ENCODE measurements at places on chromosomes 1 and 21.
A peak's percentile ranks its signal among the peaks of the same experiment; 100 is the strongest.

DNA sequence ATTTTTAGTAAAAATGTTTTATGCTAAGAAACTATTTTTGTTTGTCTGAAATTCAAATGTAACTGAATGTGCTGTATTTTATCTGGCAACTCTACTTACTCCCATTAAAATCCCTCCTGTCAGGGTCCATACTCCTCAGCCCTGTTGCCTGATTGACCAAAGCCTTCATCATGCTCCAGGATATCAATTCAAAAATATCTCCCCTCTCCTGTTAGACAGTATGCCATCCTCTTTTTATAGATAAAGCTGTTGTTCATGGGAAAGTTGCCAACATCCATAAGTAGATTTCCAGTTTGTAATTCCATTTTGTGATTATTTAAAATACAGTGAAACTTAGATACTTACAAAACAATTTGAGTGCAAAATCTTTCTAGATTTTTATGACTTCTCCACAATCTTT, 65.7 kb downstream of the DTL start:
- DNase-seq, result no peak

GRCh38 chr1:229112832-229113548, 157.9 kb upstream of the RAB4A start:
- no peak for DNase-seq

DNA sequence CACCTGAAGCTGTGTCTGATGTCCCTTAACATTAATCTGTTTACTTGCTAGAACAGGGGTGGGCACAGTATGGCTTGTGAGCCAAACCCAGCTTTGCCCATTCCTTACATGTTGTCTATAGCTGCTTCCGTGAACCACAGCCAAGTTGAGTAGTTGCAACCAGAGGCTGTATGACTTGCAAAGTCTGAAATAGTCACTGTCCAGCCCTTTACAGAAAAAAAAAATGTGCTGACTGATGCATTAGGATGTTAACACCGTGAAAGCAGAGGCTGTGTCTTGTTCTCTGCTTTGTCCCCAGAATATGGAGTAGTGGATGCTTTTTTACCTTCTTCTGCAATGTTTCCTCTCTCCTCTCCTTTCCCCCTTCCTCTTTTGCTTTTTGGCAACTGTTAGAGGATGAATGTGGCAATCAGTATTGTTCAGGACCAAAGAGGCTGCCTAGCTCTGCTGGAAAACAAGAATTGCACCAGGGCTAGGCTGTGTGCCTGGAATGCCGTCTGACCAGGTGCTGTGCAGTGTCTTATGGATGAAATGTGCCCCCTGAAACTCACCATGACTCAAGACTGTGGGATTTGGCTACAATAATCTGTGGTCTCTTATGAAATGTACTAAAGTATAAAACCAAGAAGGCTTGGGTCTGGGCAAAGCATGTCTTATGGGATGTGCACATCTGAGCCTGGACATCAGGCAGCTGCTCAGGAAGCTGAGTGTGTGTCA, 79.6 kb upstream of the GCLM start:
- no peak for DNase-seq

DNA sequence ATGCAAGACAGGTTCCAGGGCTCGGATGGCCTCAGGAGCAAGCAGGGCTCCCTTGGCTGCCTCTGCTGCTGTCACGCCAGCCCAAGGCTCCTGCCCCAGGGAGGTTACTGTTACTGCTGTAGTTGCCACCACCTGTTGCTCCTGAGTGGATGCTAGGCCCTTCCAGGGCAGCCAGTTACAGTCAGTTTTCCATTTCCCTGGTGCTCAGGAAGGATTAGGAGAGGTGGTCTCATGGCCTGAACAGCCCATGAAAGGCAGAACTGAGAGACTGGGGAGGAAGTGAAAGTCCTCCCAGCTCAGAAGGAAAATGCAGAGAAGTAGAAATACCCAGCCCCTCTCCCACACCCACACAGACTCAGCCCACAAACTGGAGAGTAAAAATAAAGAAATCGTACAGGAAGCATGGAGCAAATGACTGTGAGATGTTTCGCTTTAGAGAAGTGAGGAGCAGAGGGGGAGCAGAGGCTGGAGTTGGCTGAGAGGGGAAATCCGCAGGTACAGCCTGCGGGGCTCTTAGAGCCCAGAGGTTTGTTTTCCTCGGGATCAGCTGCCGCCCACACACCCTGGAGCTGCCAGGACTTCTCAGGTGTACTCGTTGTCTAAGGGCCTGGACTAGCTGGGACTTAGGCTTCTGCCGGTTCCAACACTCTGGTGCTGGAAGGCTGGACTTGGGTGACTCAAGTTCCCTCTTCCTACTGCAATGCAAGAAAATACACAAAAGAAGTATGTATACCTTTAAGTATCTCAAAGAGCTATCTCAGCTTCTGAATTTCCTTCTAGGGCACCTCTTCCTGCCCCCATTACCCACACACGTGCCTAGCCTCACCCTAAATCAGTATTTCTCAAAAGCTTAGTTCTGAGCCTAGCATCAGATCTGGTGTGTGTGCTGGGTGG, 2.3 kb downstream of the IL6R start:
- no peak for DNase-seq

- DNase-seq, result no peak
Measured at GRCh38 chr21:38504066-38504465, 5.8 kb upstream of the ERG start.

- DNase-seq, result no peak
Measured at GRCh38 chr1:8421721-8422120, 103.8 kb downstream of the SLC45A1 start.

GRCh38 chr1:228783418-228784040, 48.2 kb downstream of the RHOU start:
- no peak for DNase-seq

- DNase-seq, result peak; percentile 29
Measured at GRCh38 chr1:56967900-56968832, 2.4 kb upstream of the C8B start.

- DNase-seq, result no peak
Measured at GRCh38 chr1:113859478-113860175, 11.9 kb downstream of the PTPN22 start.

DNA sequence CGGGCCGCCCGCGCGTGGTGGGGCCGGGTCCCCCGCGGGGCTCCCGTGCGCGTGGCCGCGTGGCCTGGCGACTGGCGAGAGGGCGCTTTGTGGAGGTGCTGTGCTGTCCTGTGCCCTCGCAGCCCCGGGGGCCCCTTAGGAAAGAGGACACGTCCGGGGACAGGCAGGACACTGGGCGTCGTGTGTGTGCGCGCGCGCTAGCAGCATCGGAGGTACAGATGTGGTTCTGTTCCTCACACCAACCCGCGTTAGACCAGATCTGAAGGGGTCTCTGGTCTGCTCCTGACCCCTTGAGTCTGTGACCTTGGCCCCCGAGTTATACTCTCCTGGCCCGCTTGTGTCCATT, 489 bp downstream of the ACTN2 start:
- DNase-seq, result no peak

DNA sequence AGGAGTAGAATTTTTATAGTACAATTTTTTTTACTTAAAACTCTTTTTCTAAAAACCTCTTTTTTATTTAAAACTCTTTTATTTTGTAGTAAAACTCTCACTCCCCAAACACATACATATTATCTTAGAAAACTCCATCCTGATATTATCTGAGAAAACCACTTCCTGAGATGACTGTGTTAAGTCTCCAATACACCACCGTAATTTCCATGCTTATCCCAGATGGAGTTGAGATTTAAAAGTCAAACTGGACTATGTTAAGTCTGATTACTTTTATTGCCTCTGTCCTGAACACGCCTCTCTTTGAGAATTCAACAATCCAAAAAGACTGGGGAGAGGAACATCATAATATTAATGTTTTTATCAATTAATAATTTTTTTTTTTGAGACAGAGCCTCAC, 3.7 kb downstream of the SEC16B start:
- no peak for DNase-seq

GRCh38 chr21:37073417-37074196, 553 bp downstream of the TTC3 start:
- DNase-seq, result peak; percentile 34

- no peak for DNase-seq
Measured at GRCh38 chr1:11989669-11990068, 9.4 kb downstream of the MFN2 start.

GRCh38 chr1:167276969-167277368, 56.3 kb downstream of the POU2F1 start:
- no peak for DNase-seq

- no peak for DNase-seq
Measured at GRCh38 chr21:31476263-31477022, 132.4 kb upstream of the TIAM1 start.

- DNase-seq, result no peak
Measured at GRCh38 chr1:101237229-101237837, 514 bp downstream of the S1PR1 start.

- DNase-seq, result no peak
Measured at GRCh38 chr1:196425513-196425912, 182.7 kb downstream of the KCNT2 start.

DNA sequence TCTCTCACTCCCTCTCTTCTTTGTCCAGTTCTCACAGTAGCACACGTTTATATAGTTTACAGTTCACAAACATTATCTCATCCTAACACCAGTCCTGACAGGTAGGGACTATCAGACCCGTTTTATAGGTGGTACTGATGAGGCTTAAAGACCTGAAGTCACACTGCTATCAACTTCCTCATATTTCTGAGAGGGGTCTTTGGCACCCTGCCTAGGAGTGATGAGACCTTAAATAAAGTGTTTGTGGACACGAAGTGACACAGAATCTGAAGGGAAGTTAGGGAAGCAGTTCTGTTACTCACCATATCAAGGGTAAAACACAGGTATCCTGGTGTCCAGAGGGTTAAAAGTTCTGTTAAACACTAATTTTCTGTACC, 590 bp upstream of the TACSTD2 start:
- no peak for DNase-seq

- no peak for DNase-seq
Measured at GRCh38 chr1:22817462-22817861, 106.8 kb downstream of the EPHB2 start.

DNA sequence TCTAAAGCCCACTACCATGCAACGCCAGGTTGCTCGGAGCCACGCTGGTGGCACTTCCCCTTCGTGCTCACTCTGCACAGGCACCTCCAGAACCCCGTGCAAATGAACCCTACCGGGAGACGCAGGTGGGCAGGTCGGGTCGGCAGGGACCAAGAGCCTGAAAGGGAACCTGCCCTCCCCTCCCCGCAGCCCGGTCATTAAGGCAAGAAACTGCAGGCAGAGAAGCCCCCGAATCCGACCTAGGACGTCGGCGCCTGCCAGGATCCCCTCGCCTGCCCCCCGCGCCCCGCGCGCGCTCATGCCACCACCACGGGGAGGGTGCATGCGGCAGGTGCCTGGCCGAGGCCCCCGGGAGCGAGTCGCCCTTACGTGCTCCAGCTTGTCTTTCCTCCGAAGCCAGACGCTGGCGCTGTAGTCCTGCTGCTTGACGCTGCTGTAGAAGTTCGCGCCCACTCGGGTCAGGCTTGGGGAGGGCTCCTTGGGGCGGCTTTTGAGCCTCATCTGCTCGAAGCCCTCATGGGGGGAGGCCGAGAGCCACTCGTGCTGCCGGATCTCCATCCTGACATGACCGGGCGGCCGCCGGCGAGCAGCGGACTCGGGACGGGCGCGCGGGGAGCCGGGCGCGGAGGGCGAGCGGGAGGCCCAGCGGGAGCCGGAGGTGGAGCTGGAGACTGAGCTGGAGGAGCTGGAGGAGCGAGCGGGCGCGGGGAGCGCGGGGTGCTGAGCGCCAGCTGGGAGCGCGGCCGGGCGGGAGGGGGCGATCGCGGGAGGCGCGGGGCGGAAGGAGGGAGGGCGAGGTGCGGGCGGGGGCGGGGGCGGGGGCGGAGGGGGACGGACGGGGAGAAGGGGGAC, 552 bp downstream of the PLD5 start:
- DNase-seq, result no peak

DNA sequence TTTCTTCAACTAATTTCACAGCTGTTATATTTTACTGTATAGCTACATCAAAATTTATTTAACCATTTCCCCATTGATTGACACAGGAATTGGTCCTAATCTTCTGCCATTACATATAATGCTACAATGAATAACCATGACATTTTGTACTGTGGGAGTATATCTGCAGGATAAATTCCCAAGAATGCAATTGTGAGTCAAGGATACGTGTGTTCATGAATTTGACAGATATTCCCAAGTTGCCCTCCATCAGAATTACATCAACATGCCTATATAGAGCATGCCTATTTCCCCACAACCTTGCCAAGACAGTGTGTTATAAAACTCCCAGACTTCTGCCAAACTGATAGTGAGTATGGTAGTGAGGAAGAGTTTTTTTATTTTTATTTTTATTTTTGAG, 2.7 kb upstream of the TIE1 start:
- DNase-seq, result no peak

- DNase-seq, result peak; percentile 47
Measured at GRCh38 chr1:182054698-182055326, 6.7 kb downstream of the ZNF648 start.
